ENCODE measurements at places on chromosomes 13 and 19. TPM values are rescaled to one million over a fixed set of nuclear protein-coding genes. Genes with fewer than 3 reads are reported as not detected.

Gene KBTBD7
- 4.2 TPM for total RNA-seq

Gene SPACA4
- not detected for total RNA-seq

Gene U2AF2
- total RNA-seq: 88.1 TPM

Gene TFDP1
- 50.3 TPM for total RNA-seq

Gene TLE6
- total RNA-seq: 0.21 TPM

Gene ZNF554
- 4.6 TPM for total RNA-seq

Gene PRODH2
- total RNA-seq: not detected

Gene KLHL1
- total RNA-seq: not detected

Gene PSG6
- total RNA-seq: not detected

Gene FFAR2
- total RNA-seq: 0.38 TPM

Gene ZNF491
- total RNA-seq: 3.4 TPM

Gene TSSK6
- total RNA-seq: 1.0 TPM

GRCh38 chr13:79621902-79622301 lies 140.9 kb downstream of the NDFIP2 start:
- DNase-seq: no peak

GRCh38 chr19:30799865-30800755 lies 427.9 kb downstream of the ZNF536 start:
- DNase-seq: peak; percentile 57

GRCh38 chr19:2856457-2857050 lies 10.6 kb upstream of the ZNF556 start:
- DNase-seq: no peak

- peak; percentile 90 for DNase-seq
Observed at GRCh38 chr19:38949580-38950367, 19.0 kb downstream of the MRPS12 start.

GRCh38 chr13:51644654-51645053 lies 60.4 kb downstream of the WDFY2 start:
- no peak for DNase-seq

DNA sequence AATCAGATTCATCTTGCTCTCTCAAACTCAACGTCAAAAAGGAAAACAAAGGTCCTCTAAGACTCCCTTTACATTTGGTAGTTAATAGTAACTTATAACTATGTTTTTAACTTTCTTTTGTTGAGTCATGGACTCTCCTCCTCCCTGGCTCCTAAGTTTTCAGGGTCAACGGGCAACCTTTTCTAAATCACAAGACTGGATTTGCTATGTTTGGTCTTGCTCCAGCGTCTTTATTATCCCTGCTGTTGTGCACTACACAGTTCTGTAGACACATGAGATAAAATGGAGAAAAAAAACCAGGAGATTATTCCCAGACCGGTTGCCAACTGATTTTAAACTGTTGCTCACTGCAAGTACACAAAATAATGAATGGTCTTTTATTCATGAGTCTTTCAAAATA lies 1.9 kb upstream of the ITM2B start:
- no peak for DNase-seq

DNA sequence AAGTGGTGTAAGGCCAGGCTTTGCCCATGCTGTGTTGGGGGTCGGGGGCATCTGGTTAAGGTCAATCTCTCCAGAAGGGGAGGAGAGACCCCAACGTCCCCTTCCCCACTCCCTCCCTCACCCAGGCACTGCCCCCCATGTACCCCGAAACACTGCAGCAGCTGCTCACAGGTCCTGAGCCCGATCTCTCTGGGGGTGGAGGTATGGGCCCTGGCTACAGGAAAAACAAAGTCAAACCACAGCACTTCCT lies 10.2 kb downstream of the CAPN12 start:
- no peak for DNase-seq
